ENCODE measurements at places on chromosomes 16 and 17.
A peak's percentile ranks its signal among the peaks of the same experiment; 100 is the strongest.

DNA sequence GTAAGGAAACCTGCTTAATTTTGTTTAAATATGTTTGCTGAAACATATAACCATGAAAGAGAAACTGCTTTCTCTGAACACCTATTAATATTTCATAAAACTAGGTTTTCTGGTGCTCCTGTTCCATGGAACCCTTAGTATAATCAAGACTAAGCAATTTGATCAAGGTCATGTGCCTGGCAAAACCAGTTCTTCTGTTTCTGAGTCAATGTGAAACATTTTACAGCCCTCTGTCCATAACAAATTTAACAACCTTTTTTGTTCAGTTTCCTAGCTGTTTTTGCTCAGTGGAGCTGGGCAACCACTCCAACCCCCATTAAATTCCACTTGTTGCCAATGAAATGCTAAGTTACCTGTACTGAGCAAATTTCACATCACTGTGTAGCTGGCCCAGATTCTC, 344.0 kb downstream of the CA10 start:
- DNase-seq, result no peak

- peak; percentile 81 for DNase-seq
These were observed 24.1 kb downstream of the BAHCC1 start for GRCh38 chr17:81419319-81419885.

- DNase-seq, result no peak
These were observed 15.3 kb downstream of the NLK start for GRCh38 chr17:28057731-28058246.

DNA sequence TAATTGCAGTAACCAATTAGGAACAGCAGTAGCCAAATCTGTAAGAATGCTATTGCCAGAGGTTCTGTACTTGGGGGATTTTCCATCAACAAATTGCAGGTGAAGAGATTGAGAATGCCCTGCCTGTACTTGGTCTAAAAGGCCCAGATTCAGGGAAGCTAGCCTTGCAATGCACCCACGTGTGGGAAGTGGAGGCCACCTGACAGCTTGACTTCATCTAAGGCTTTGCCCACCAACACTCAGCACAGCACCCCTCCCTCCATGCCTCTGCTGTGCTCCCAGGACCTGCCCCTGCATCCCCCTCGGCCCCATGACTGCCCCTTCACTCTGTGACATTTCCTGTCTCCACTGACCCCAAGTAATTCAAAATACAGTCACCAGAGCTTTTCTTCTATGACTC, 79.1 kb upstream of the CDH5 start:
- no peak for DNase-seq

DNA sequence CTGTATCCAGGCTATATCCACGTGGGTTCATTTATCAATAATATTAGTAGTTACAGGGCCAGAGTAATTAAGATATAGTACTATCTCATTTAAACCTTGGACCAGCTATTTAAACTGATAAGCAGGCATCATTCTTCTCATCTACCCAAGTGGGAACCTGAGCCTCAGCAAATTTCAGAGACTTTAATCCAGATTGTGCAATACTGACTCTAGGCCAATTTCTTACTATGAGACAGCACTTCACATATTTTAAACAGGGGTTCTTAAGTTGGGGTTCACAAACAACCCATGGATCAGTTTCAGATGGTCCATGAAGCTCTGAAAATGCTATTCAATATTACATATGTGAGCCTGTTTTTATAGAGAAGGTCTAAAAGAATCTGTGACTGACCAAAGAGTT, 302.7 kb upstream of the PSMD7 start:
- no peak for DNase-seq

DNA sequence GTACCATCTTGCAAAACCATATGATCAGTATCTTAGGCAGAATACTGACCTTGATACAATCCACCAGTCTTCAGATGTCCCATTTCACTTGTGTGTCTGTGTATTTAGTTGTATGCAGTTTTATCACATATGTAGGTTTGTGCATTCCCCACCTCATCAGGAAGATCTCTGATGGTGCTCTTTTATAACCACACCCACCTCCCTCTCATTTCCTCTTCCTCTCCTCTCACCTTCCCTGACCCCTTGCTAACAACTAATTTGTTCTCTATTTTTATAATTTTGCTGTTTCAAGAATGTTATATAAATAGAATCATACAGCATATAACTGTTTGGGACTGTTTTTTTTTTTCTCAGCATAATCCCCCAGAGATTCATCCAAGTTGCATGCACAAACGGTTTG, 52.0 kb upstream of the ACSM2B start:
- no peak for DNase-seq

DNA sequence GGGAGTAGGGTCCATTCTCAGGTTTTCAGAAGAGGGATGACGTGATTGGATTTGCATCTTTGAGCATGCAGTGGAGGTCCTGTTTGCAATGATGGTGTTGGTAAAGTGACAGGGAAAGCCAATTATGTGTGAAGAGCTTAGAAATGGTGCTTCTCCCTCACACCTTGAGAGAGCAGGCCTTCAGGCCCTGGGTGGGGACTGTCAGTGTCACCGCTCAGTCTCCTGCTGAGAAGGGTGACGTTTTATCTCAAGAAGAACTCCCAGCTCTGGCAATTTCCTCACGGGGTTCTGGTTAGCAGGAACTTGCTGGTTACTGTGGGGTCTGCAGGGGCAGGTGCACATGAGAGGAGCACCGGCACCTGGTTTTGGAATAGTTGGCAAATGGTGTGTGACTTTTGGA, 11.2 kb downstream of the PLCG2 start:
- DNase-seq, result no peak

- no peak for DNase-seq
These were observed 17.9 kb downstream of the GABARAPL2 start for GRCh38 chr16:75584108-75584507.

DNA sequence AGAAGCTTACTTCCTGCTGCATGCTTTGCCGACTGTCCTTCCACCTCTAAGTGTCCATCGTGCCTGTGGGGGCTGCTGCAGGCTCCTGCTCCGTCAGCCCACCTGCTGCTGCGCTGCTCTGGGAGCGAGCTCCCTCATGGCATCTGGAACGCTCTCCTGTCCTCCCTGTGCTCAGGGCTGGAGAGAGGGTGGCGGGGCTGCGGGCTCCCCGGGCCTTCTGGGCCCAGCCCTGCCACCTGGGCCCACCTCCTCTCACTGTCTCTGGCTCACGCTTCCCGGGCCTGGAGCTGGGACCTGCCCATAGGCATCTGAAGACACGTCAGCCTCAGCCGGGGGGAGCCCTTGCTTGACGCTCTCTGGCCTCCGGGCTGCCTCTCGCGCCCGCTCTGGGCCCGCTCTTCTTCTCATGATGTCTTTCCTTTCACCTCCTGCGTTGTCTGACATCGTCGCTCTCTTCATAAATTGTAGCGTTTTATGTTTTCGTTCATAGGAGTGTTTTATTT, 27.0 kb downstream of the NME3 start:
- DNase-seq, result no peak
